Cardiac ventricle fibroblast (primary cell): ENCODE measurements at places on chromosomes 13 and 19. TPM values are rescaled to one million over a fixed set of nuclear protein-coding genes. Genes with fewer than 3 reads are reported as not detected.

PRSS57 gene
- total RNA-seq, result not detected in 2 replicates

THSD1 gene
- 6.7 and 8.1 TPM in 2 replicates for total RNA-seq

APBA3 gene
- 28.3 and 33.3 TPM in 2 replicates for total RNA-seq

AP1M2 gene
- total RNA-seq, result not detected in 2 replicates

POGLUT2 gene
- 23.1 and 25.1 TPM in 2 replicates for total RNA-seq

TMEM272 gene
- total RNA-seq, result not detected in 2 replicates

C19orf67 gene
- total RNA-seq, result not detected in 2 replicates

FAAP24 gene
- 2.3 and 2.8 TPM in 2 replicates for total RNA-seq

PTGER1 gene
- 0.44 and 0.56 TPM in 2 replicates for total RNA-seq

ATP4B gene
- total RNA-seq, result not detected in 2 replicates

SERPINE3 gene
- not detected in 2 replicates for total RNA-seq

MCEMP1 gene
- not detected in 2 replicates for total RNA-seq

ACP7 gene
- not detected in 2 replicates for total RNA-seq

ZNF699 gene
- total RNA-seq, result 9.8 and 12.2 TPM in 2 replicates

DYRK1B gene
- total RNA-seq, result 12.7 and 13.0 TPM in 2 replicates

PPP1R37 gene
- 21.3 and 26.5 TPM in 2 replicates for total RNA-seq

NFILZ gene
- total RNA-seq, result not detected in 2 replicates

ZNF415 gene
- total RNA-seq, result 4.5 and 9.0 TPM in 2 replicates

UTP14C gene
- total RNA-seq, result 11.2 and 11.8 TPM in 2 replicates

PTH2 gene
- not detected in 2 replicates for total RNA-seq

KIR2DL4 gene
- total RNA-seq, result not detected in 2 replicates

ETFB gene
- total RNA-seq, result 183 and 207 TPM in 2 replicates

F10 gene
- total RNA-seq, result 4.4 and 5.7 TPM in 2 replicates

SIGLEC6 gene
- total RNA-seq, result not detected in 2 replicates

TPTE2 gene
- total RNA-seq, result not detected in 2 replicates

IRGC gene
- not detected in 2 replicates for total RNA-seq

PRX gene
- total RNA-seq, result 2.4 and 2.8 TPM in 2 replicates

NLRP11 gene
- 0.06 TPM in 1 of 2 replicates, not detected in the other for total RNA-seq

GJB2 gene
- total RNA-seq, result not detected in 2 replicates

SERP2 gene
- 2.7 and 3.4 TPM in 2 replicates for total RNA-seq

N4BP2L1 gene
- total RNA-seq, result 5.4 and 6.9 TPM in 2 replicates

NXNL1 gene
- not detected in 2 replicates for total RNA-seq

TRMT1 gene
- total RNA-seq, result 20.6 and 31.8 TPM in 2 replicates

ZNF490 gene
- total RNA-seq, result 6.0 and 10.6 TPM in 2 replicates

KLK2 gene
- total RNA-seq, result not detected in 2 replicates

TNFSF9 gene
- total RNA-seq, result 0.20 and 1.1 TPM in 2 replicates

PALM3 gene
- total RNA-seq, result 0.37 TPM in 1 of 2 replicates, not detected in the other

PRTN3 gene
- not detected in 2 replicates for total RNA-seq

FXYD1 gene
- 1.3 and 14.8 TPM in 2 replicates for total RNA-seq

KASH5 gene
- total RNA-seq, result not detected in 2 replicates

PRR12 gene
- 11.5 and 12.4 TPM in 2 replicates for total RNA-seq
